ENCODE measurements at places on chromosomes 3 and 15. TPM values are rescaled to one million over a fixed set of nuclear protein-coding genes. Genes with fewer than 3 reads are reported as not detected.

ACP3 gene
- 0.28 TPM for polyA plus RNA-seq

RBPMS2 gene
- 0.14 TPM for polyA plus RNA-seq

ITPKA gene
- polyA plus RNA-seq: not detected

SCAANT1 gene
- polyA plus RNA-seq: not detected

NOX5 gene
- polyA plus RNA-seq: not detected

ZBBX gene
- not detected for polyA plus RNA-seq

PRSS50 gene
- polyA plus RNA-seq: not detected

FBXW12 gene
- polyA plus RNA-seq: not detected

CHST13 gene
- polyA plus RNA-seq: not detected

EPHB3 gene
- polyA plus RNA-seq: not detected

CYP1A1 gene
- not detected for polyA plus RNA-seq

SPINT1 gene
- 12.6 TPM for polyA plus RNA-seq

RPS17 gene
- 1,332 TPM for polyA plus RNA-seq

SOX14 gene
- not detected for polyA plus RNA-seq

KBTBD12 gene
- not detected for polyA plus RNA-seq

CSTA gene
- not detected for polyA plus RNA-seq

ABHD5 gene
- polyA plus RNA-seq: 7.4 TPM

LRRC34 gene
- 0.60 TPM for polyA plus RNA-seq

SAMMSON gene
- not detected for polyA plus RNA-seq

ENTPD3 gene
- 0.21 TPM for polyA plus RNA-seq

MCCC1 gene
- 32.4 TPM for polyA plus RNA-seq

STAC gene
- not detected for polyA plus RNA-seq

MESP2 gene
- not detected for polyA plus RNA-seq

CHRM5 gene
- polyA plus RNA-seq: not detected

GOLGA8S gene
- not detected for polyA plus RNA-seq

SLC28A2 gene
- polyA plus RNA-seq: not detected

IQCH gene
- polyA plus RNA-seq: 0.13 TPM

FBLN2 gene
- polyA plus RNA-seq: 4.4 TPM

SCG3 gene
- not detected for polyA plus RNA-seq

MGLL gene
- polyA plus RNA-seq: 8.6 TPM

MAPKBP1 gene
- 2.7 TPM for polyA plus RNA-seq

ALS2CL gene
- 0.10 TPM for polyA plus RNA-seq

MUC13 gene
- polyA plus RNA-seq: not detected

Data from IgD-negative memory B cell (primary cell).